ENCODE measurements at places on chromosomes 5 and 9. TPM values are rescaled to one million over a fixed set of nuclear protein-coding genes. Genes with fewer than 3 reads are reported as not detected.

GRCh38 chr5:36374266-36374862, 72.7 kb upstream of the RANBP3L start:
- no peak overlapping the region for H3K27ac ChIP-seq
- no peaks in the 10 kb centered on the region for H3K27me3 ChIP-seq
- DNase-seq, result no peak
- no peaks in the 10 kb centered on the region for H3K4me1 ChIP-seq
- H3K4me3 ChIP-seq, result no peak overlapping the region
- no peaks in the 10 kb centered on the region for H3K36me3 ChIP-seq

DNA sequence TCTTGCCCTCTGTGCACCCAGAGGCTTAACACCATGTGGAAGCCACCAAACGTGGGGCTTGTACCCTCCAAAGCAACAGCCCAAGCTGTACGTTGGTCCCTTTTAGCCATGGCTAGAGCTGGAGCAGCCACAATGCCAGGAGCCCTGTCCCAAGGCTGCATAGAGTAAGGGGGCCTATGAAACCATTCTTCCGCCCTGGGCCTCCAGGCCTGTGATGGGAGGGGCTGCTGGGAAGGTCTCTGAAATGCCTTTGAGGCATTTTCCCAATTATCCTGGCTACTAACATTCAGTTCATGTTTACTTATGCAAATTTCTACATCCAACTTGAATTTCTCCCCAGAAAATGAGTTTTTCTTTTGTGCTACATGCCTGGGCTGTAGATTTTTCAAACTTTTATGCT, 33.8 kb downstream of the CHSY3 start:
- no peak overlapping the region for H3K4me3 ChIP-seq
- H3K36me3 ChIP-seq, result no peaks in the 10 kb centered on the region
- no peak overlapping the region for H3K27ac ChIP-seq
- no peak for DNase-seq
- H3K27me3 ChIP-seq, result no peaks in the 10 kb centered on the region

GRCh38 chr5:125002727-125003598, 256.5 kb upstream of the ZNF608 start:
- no peak overlapping the region for H3K4me3 ChIP-seq
- no peaks in the 10 kb centered on the region for H3K27me3 ChIP-seq
- no peak overlapping the region for H3K27ac ChIP-seq
- no peaks in the 10 kb centered on the region for H3K4me1 ChIP-seq
- DNase-seq, result no peak

GRCh38 chr9:80794197-80794596, 895.1 kb downstream of the TLE1 start:
- no peak for DNase-seq
- H3K36me3 ChIP-seq, result no peaks in the 10 kb centered on the region
- no peaks in the 10 kb centered on the region for H3K4me1 ChIP-seq
- no peaks in the 10 kb centered on the region for H3K27me3 ChIP-seq
- no peak overlapping the region for H3K4me3 ChIP-seq

DNA sequence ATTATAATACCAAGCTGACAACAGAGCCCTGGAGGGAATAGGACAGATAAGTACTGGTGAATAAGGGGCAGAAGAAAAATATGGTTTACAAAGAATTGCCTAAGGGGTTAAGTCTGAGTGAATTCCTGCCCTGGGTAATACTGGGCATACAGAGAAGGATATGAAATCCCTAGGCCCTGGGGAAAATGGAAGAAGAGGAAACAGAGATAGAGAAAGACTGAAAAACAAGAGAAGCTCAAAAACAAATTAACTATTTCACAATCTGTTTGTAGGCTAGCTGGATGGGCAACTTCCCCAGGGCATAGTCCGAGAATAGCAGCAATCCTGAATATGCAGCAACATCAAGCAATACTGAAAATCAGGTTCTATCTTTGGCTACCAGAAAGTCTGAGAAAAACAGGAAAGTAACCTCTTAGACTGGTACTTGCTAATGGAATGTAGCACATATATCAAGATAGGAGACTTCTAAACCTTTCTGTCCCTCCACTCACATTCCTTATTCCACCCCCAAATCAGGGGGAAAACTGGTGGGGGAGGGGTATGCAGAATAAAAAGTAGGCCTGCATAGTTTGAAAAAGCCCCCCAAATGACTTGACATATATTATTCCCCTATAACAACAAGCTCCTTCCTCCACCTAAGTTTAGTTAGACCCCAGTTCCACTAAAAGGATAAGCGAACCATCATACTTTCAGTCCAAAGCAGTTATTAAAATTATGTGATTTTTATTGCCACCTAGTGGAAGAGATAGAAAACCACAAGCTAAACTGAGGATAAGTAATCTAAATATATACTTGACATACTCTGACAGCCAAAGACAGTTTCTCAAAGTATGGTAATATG, 20.6 kb downstream of the SLC38A9 start:
- DNase-seq, result no peak
- H3K27me3 ChIP-seq, result no peaks in the 10 kb centered on the region
- no peaks in the 10 kb centered on the region for H3K36me3 ChIP-seq
- H3K4me3 ChIP-seq, result no peak overlapping the region
- H3K4me1 ChIP-seq, result no peaks in the 10 kb centered on the region
- H3K27ac ChIP-seq, result no peak overlapping the region

GRCh38 chr9:7176561-7176960, 418.8 kb downstream of the KDM4C start:
- DNase-seq, result no peak
- H3K27me3 ChIP-seq, result no peaks in the 10 kb centered on the region
- no peak overlapping the region for H3K4me3 ChIP-seq
- H3K27ac ChIP-seq, result no peak overlapping the region
- peaks cover 10% of the 10 kb centered on the region for H3K36me3 ChIP-seq
- no peaks in the 10 kb centered on the region for H3K4me1 ChIP-seq

DNA sequence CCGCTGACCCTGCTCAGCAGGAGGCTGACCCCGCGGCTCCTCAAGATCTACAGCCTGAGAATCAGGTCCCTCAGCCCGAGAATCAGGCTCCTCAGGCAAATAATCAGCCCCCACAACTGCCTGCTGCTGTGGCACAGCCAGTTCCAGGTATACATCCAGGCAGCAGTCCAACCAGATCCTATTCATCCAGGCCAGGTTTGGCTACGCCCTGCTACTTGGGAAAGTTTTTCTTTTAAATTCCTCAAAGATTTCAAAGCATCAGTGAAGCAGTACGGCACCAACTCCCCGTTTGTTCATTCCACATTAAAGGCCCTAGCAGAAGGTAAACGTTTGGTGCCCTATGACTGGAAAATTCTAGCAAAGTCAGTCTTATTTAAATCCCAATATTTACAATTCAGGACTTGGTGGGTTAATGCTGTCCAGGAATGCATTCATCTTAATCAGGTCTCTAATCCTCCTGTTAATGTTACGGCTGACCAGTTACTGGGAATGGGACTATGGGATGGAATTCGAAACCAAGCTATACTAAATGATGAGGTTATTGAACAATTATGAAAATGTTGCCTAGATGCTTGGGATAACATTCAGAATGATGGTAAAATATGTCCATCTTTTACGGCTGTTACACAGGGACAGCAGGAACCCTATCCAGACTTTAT, 102.3 kb downstream of the SYK start:
- H3K4me3 ChIP-seq, result no peak overlapping the region
- peaks cover 4% of the 10 kb centered on the region for H3K27me3 ChIP-seq
- H3K36me3 ChIP-seq, result no peaks in the 10 kb centered on the region
- no peak for DNase-seq
- H3K4me1 ChIP-seq, result no peaks in the 10 kb centered on the region
- no peak overlapping the region for H3K27ac ChIP-seq

DNA sequence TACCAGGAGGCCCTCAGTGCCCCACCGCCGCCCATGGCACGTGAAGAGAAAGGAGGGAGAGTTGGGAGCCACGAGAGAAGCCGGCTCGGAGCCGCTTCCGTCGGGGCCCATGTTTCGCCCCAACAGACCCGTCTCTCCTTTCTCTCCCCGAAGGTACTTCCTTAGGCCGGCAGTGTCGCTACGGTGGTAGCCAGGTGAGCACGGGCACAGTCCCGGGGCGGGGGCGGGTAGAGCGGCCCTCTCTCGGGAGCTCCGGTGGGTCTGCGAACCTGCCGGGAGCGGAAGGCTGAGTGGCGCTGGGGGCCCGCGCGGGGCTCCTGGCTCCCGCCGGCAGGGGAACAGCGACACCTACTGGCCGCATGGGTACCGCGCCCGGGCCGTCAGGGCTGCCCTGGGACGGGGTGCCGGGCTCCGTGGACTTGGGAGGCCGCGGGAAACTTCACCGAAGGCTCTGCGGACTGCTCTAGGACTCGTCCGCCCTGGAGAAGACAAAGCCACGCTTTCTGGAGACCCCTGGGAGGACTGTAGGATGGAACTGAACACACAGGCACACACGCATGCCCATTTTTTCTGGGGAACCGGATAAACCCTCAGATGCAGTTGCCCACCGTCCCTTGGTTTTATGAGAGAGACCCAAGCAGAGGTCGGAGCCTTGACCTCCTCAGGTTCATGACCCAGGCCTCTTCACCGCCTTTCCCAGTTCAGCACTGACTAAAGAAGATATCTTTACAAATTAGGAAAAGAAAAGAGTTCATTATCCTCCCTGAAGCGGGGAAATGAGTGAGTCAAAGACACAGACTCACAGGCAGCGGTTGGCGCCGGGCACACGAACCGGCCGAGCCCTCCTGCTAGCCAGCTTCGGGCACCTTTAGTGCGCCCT, 202.5 kb downstream of the MEF2C start:
- H3K27me3 ChIP-seq, result peaks cover 37% of the 10 kb centered on the region
- H3K27ac ChIP-seq, result no peak overlapping the region
- DNase-seq, result peak; percentile 63
- peak overlapping the region; percentile 30 for H3K4me3 ChIP-seq
- H3K4me1 ChIP-seq, result no peaks in the 10 kb centered on the region

- H3K27ac ChIP-seq, result no peak overlapping the region
- no peak for DNase-seq
- no peaks in the 10 kb centered on the region for H3K27me3 ChIP-seq
- no peaks in the 10 kb centered on the region for H3K4me1 ChIP-seq
- no peak overlapping the region for H3K4me3 ChIP-seq
Measured at GRCh38 chr5:54062958-54063357, 247.4 kb downstream of the ARL15 start.

DNA sequence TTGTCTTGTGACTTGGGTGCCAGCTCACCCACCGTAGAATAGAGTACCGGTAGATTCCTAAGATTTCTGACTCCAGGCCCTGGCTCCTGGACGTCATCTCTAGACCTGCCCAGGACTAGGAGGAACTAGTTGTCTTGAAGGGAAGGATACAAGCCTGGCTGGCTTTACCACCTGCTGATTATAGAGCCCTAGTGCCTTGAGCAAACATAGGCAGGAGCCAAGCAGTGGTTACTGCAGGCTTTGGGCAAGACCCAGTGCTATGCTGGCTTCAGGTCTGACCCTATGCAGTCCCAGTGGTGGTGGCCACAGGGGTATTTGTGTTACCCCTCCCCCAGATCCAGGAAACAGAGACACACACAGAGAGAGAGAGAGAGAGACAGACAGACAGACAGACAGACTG, 606.2 kb downstream of the PDE4D start:
- no peak overlapping the region for H3K27ac ChIP-seq
- H3K4me3 ChIP-seq, result no peak overlapping the region
- no peaks in the 10 kb centered on the region for H3K27me3 ChIP-seq
- H3K36me3 ChIP-seq, result no peaks in the 10 kb centered on the region
- no peaks in the 10 kb centered on the region for H3K4me1 ChIP-seq

Gene PCDHA9
- not detected for total RNA-seq

Gene DOK3
- 5.8 TPM for total RNA-seq

Gene WDR38
- not detected for total RNA-seq

Gene SPATA9
- not detected for total RNA-seq

Gene FBN2
- total RNA-seq, result not detected

Gene RNF183
- not detected for total RNA-seq

Gene NKD2
- not detected for total RNA-seq
